Stimulated activated naive CD8-positive, alpha-beta T cell treated with anti-CD3 and anti-CD28 coated beads, Interleukin-15, amount 100 ng/mL, for 72 hours (primary cell): ENCODE measurements at places on chromosomes 5 and 9.

- DNase-seq = no peak
Observed at GRCh38 chr5:172167895-172168294, 20.1 kb downstream of the STK10 start.

GRCh38 chr9:97487107-97487506, 14.4 kb upstream of the TMOD1 start:
- no peak for DNase-seq

DNA sequence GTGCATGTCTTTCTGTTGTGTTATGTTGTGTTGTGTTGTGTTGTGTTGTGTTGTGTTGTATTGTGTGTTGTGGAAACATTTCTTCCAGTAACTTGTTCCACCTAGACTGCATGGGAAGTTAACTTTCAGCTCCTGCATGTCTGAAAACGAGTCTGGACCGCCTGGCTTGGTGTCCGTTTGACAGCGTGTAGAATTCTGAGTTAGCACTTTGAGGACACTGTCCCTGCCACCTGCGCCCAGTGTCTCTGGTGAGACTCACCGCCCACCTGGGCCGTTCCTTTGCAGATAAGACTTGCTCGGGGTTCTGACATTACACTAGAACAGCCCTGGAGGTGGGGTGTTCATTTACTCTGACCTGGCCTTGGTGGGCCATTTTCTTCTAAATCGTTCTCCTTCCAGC, 42.0 kb downstream of the WNK2 start:
- no peak for DNase-seq

GRCh38 chr5:107875833-107876232, 205.1 kb upstream of the EFNA5 start:
- no peak for DNase-seq

- DNase-seq = no peak
Observed at GRCh38 chr9:37969130-37969529, 65.2 kb upstream of the SLC25A51 start.

DNA sequence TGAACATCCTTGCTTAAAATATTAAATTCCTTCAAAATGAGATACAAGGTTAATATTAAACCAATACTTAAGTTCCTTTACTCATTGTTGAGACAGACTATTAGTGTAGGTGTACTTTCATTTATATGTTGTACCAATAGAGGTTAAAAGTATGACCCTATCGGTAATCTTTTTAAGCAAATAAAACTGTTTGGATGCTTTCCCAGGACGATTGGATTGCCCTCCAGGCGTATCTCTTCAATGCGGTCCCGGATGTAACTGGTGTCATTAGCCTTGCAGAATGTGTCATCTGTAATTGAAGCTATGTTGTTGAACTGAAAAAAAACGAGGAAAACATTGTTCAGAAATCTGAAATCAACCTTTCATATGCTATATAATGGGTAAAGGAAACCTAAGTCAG, 18.9 kb downstream of the OGN start:
- no peak for DNase-seq

GRCh38 chr9:91572044-91572443, 148.4 kb upstream of the NFIL3 start:
- DNase-seq = no peak

DNA sequence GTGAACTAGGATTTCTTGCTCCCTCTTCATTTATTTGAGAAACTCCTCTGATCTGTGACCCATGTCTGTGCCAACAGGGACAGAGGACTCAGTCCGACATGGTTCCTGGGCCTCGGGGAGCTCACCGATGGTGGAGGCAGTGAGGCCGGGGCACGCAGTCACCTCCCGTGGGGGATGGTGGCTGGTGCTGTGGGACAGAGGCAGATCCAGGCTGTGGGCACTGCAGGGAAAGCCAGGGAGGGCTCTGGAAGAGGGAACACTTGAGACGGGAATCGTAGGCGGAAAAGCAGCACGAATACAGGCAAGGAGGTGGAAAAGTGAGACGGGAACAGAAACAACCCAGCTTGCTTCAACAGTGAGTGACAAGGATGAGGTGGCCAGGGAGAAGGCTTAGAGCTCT, 127.8 kb downstream of the GABBR2 start:
- no peak for DNase-seq

- DNase-seq = no peak
Observed at GRCh38 chr9:138048184-138048583, 170.6 kb downstream of the CACNA1B start.

GRCh38 chr5:48192-48591, 43.8 kb upstream of the PLEKHG4B start:
- no peak for DNase-seq

- no peak for DNase-seq
Observed at GRCh38 chr9:132319421-132320110, 35.2 kb downstream of the SETX start.

DNA sequence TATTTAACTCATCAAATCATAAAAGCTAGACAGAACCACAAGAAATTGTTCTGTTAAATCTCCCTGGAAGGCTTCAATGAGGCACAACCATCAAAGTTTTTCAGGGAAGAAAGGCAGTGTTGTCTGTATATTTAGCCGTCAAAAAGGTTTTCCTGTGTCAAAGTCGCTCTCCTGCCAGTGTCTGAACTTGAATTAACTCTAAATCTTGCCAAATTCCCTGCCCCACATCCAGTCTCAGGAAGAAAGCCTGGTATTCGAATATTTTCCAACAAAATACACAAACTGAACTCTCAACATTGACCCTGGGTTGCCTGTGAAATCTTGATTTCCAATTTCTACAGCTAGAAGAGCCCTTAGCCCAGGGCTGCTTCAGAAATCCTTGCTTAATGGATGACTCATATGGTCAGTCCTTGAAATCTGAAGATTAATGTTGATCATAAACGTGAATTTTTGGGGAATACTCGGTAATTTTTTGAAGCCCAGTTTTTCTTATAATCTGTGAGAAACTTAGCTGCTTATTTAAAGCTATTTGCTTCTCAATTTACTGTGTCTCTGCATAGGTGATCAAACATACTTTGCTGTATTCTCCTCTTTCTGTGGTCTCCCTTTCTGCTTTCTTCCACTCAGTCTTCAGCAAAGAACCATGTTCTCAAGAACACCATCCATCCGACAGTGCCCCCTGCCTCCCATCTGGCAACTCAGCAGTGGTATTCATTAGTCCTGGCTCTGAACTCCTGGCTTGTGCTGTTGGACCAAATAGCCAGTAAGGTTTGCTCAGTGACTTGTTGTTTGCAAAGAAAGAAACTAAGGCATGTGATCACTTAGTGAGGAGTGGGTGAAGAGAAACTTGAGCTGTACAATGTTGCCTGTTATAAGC, 58.9 kb downstream of the NREP start:
- DNase-seq = no peak

GRCh38 chr9:101219030-101219429, 165.8 kb downstream of the BAAT start:
- no peak for DNase-seq

GRCh38 chr9:91386765-91387164, 25.0 kb upstream of the AUH start:
- no peak for DNase-seq
